ENCODE measurements at places on chromosomes 2 and 18.

DNA sequence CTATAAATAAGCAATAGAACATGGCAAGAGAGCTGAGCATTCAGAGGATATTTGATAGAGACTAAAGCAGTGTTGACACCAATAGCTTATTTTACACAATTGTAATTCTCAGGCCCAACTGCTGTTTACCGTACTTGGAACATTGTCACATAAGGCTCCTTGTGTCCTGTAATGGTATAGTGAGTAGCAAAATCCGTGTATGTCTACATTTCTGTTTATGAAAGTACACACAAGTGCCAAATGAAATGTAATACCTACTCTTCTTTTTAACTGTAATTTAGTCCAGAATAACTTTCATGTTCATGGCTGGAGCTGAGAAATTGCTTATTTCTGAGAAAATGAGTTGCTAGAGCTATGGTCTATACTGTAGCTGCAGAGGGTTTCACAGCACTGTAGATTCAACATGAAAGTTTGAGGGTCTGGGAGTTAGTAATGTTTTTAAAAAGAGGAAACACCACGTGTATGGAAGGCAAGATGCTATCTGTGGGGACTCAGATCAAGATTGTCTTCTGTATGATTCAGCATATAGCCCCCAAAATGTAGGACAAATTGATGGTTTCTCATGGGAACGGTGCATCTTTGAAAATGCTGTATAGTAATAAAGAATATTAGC, 110.2 kb upstream of the NOSTRIN start:
- no peak for DNase-seq

DNA sequence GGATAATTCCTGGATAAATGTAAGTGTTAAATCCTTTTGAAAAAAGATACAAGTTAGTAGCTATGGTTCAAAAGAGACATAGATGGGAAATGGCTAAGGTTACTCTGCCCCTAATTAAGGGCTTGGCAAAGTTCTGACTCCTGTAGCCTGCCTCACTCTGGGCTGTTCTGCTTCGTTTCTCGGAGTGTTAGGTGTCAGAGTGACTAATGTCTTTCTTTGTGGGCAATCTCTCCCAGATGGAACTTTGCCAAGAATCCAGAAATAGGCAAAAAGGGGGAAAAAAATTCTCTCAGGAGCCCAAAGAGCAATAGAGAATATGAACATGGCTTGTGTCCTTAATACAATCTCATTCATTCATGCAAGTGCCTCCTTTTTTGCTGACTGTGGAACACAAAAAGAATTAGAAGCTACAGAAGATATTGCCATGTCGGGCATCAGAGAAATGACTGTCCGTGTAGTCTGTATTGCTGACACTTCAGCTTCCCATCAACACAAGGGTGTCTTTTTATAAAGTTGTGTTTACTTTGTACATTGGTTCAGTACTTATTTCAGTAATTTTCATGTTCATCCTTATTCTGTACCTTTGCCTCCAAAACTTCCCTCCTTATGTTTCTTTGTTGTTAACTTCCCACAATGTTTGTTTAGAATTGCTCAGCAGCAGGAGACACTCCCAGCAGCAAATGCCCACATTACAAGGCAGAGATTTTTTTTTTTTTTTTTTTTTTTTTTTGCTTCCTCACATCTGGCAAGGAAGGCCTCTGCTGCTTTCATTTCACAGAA, 134.0 kb downstream of the FTCDNL1 start:
- DNase-seq = no peak

DNA sequence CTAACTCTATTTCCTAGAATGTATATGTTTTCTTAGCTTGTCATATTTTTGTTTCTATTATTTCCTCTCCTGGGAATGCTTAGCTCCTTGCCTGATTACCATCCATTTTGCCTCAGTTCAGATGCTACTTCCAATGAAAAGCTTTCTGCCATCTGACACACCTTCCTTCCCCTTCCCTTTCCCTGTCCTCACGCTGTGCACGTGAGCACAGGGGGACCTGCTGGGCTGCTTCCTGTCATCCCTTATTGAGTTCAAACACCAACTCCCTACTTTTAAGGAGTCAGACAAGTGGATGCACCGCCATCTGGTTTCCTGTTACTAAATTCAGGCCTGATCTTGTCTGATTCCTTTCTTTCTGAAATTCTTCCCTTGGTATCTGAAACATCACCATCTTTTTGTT, 2.4 kb upstream of the INO80C start:
- DNase-seq = no peak

GRCh38 chr2:178263159-178263860, 69.0 kb downstream of the OSBPL6 start:
- no peak for DNase-seq

DNA sequence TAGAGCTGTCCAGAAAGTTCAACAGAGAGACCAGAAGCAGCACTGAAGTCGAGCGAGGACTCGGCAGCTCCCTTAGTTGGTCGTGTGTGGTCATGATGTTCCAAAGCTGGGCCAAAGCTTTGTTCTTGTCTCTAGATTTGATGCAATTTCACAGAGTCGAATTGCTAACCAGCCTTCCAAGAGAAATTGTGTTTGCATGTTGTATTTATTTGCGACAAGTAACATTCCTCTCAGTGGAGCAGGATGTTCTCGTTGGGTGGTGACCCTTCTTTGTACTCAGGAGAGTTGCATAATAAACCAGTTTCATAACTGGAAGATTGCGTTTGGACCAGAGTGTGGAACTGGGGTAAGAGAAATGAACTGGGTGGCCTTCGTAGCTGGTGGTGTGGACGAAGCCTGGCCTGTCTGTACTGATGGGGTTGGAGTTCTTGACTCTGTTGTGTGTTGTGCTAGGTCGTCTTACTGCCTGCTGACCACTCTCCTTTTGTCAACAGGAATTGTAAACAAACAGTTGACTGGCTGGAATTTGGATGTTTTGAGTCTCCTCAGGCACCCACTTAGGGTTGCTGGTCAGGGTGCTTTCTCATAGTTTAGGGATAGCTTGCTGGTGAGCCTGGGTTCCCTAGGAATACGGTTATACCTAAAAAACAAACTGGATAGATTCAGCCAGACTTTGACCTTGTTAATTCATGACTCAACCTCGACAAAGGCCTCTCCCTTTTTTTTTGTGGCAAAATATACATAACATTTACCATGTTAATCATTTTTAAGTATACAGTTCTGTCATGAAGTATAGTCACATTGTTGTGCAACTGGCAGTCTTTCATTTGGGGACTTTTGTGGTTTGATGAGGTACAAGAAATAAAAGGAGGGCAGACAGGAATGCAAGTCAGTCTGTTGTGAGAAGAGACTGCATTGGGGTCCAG, 28.9 kb upstream of the TOGARAM2 start:
- DNase-seq = no peak

DNA sequence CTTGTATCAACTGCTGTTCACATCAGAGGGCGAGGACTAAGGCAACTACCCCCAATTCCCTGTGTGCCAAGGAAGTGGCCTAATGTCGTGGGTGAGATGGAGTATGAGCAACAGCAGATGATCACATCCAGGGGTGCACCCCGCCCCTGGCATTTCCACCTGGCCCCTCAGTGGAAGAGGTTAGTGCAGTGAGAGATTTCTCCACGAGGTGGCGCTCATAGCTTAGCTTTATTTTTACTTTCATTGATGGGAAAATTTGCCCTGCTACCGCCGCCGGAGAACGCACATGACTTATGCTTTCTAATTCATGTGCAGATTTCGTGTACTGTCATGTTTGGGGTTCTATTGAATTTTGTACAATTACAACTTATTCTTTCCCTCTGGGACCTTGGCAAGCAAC, 470.6 kb upstream of the MEX3C start:
- DNase-seq = no peak

GRCh38 chr2:21318263-21318662, 194.5 kb downstream of the TDRD15 start:
- DNase-seq = no peak
